ENCODE measurements at places on chromosomes 16 and 17. TPM values are rescaled to one million over a fixed set of nuclear protein-coding genes. Genes with fewer than 3 reads are reported as not detected.

HLF gene
- polyA plus RNA-seq, result 0.03 TPM

- peaks cover 52% of the 10 kb centered on the region for H3K4me1 ChIP-seq
- DNase-seq, result no peak
- no peak overlapping the region for H3K4me3 ChIP-seq
- H3K27me3 ChIP-seq, result no peaks in the 10 kb centered on the region
- peaks cover 14% of the 10 kb centered on the region for H3K36me3 ChIP-seq
Measured at GRCh38 chr17:78980624-78980972, 875 bp upstream of the LGALS3BP start.

GRCh38 chr17:21177401-21177800 lies 36.6 kb downstream of the TMEM11 start:
- no peaks in the 10 kb centered on the region for H3K27me3 ChIP-seq
- DNase-seq, result peak; percentile 4
- H3K4me1 ChIP-seq, result no peaks in the 10 kb centered on the region
- no peak overlapping the region for H3K4me3 ChIP-seq
- no peak overlapping the region for H3K27ac ChIP-seq

GRCh38 chr17:50264263-50265113 lies 9.8 kb upstream of the TMEM92 start:
- no peak overlapping the region for H3K4me3 ChIP-seq
- H3K4me1 ChIP-seq, result peaks cover 51% of the 10 kb centered on the region
- peak overlapping the region; percentile 15 for H3K27ac ChIP-seq
- H3K27me3 ChIP-seq, result no peaks in the 10 kb centered on the region
- no peaks in the 10 kb centered on the region for H3K36me3 ChIP-seq

CDH3 gene
- polyA plus RNA-seq, result not detected

DNA sequence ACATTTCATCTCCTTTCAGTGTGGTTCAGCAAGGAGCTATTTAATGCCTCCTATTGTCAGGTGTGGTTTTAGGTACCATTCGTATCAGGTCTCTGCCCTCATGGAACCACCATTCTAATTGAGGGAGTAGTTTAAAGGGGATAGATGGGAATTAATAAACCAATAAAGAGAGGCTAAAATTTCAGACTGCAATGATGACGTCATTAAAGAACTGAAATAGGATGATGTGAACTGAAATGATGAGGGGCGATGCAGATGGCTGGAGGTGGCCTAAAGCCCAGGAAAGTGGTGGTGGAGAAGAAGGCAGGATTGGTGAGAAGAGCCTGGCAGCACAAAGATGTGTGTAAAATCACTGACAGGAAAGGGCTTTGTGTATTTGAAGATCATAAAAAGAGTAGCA lies 148.9 kb upstream of the RBFOX1 start:
- DNase-seq, result no peak
- H3K27ac ChIP-seq, result no peak overlapping the region
- H3K27me3 ChIP-seq, result no peaks in the 10 kb centered on the region
- no peaks in the 10 kb centered on the region for H3K36me3 ChIP-seq

- H3K4me1 ChIP-seq, result no peaks in the 10 kb centered on the region
- H3K27ac ChIP-seq, result no peak overlapping the region
- no peak overlapping the region for H3K4me3 ChIP-seq
- H3K36me3 ChIP-seq, result peaks cover 30% of the 10 kb centered on the region
Measured at GRCh38 chr17:80395402-80396151, 19.4 kb upstream of the ENDOV start.

TP53TG3B gene
- 0.92 TPM for polyA plus RNA-seq

DNA sequence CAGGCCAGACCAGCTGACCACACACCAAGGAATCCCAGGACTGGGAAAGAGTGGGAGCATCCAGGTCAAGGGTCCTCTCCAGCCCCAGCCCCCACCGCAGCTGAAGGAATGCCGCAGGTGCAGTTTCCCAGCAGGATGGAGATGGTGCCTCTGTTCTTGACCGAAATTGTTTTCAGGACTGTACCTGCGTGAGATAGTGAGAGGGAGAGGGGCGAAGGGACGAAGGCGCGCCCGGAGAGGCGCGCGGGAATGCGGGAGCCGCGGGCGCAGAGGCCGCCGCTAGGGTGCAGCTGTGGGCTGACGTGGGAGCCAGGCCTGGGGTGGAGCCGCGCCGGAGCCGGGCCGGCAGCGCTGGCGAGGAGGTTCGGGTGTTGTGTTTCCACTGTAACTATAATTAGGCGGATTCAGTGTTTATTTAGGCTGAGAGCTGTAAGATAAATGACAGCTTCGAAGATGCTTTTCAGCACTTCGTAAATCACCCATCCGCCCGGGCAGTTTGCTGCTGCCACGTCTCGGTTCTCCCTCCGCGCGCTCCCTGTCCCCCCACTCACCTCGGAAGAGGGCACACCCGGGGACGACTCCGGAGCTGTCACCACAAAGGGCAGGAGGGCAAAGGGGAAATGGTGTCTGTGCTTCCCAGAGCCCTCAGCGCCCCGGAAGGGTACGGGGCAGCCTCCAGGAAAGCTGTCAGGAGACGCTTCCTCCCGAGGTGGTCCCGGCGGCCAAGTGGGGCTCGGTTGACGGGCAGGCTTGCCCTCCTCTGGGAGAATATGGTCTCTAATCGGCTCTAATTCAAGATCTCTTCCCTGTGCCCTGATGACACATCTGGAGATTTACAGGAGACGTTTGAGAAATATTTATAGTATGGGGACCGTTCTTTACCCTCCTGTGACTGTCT lies 38.2 kb downstream of the HOXB1 start:
- peaks cover 60% of the 10 kb centered on the region for H3K27me3 ChIP-seq
- H3K4me3 ChIP-seq, result no peak overlapping the region
- peak; percentile 81 for DNase-seq

DNA sequence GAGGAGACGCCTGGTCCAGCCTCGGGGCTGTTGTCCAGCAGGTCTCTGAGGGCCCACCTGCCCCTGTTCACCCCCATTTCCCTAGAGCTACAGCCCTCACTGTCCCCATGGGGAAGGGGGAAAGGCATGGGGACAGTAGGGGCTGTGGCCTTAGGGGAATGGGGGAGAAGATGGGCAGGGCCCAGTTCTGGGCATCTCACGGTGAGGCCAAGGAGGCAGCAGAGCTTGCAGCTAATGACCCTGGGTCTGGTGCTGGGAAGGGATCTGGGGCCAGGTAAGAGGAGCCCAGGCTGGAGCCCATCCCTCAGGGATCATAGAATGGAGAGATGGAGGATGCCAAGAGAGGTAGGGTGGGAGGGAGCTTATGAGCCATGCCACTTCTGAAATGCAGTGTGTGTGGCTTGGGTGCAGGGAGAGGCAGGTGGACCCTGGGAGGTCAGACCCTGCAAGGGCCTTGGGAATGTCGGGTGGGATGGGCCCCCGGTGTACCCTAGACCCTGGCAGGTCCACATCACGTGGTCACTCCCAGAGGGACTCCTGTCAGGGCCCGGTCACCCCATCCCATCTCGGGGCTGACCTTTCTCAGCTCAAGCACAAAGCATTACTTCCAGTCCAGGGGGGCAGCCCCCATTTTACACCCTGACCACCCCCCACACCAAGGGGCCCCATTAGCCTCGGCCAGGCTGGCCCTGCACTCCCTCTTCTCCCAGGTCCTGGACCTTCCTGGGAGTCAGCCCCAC lies 35.9 kb upstream of the KSR1 start:
- no peaks in the 10 kb centered on the region for H3K36me3 ChIP-seq
- no peaks in the 10 kb centered on the region for H3K27me3 ChIP-seq
- DNase-seq, result no peak
- no peaks in the 10 kb centered on the region for H3K4me1 ChIP-seq
- no peak overlapping the region for H3K4me3 ChIP-seq

GRCh38 chr16:1612320-1613111 lies at the start of gene CRAMP1:
TSS of gene CRAMP1 (plus strand) at chr16:1612360. CDS start at chr16:1614640, 2,280 bp downstream.
- peak; percentile 52 for DNase-seq
- peaks cover 9% of the 10 kb centered on the region for H3K36me3 ChIP-seq
- H3K27ac ChIP-seq, result peak within 1 kb of the TSS; percentile 81
- H3K4me1 ChIP-seq, result peaks cover 31% of the 10 kb centered on the region
- peak within 1 kb of the TSS; percentile 89 for H3K4me3 ChIP-seq
- H3K27me3 ChIP-seq, result no peaks in the 10 kb centered on the region

- H3K4me1 ChIP-seq, result no peaks in the 10 kb centered on the region
- no peak overlapping the region for H3K4me3 ChIP-seq
- no peaks in the 10 kb centered on the region for H3K27me3 ChIP-seq
- H3K27ac ChIP-seq, result no peak overlapping the region
- no peak for DNase-seq
- no peaks in the 10 kb centered on the region for H3K36me3 ChIP-seq
Measured at GRCh38 chr16:63195336-63195735, 1159.1 kb upstream of the CDH8 start.

CDC6 gene
- polyA plus RNA-seq, result 12.8 TPM

KRT25 gene
- not detected for polyA plus RNA-seq
